NCI-H2029 treated with DMSO at 0.1 percent for 48 hours (cell line): ENCODE measurements at places on chromosomes 7 and 10.

DNA sequence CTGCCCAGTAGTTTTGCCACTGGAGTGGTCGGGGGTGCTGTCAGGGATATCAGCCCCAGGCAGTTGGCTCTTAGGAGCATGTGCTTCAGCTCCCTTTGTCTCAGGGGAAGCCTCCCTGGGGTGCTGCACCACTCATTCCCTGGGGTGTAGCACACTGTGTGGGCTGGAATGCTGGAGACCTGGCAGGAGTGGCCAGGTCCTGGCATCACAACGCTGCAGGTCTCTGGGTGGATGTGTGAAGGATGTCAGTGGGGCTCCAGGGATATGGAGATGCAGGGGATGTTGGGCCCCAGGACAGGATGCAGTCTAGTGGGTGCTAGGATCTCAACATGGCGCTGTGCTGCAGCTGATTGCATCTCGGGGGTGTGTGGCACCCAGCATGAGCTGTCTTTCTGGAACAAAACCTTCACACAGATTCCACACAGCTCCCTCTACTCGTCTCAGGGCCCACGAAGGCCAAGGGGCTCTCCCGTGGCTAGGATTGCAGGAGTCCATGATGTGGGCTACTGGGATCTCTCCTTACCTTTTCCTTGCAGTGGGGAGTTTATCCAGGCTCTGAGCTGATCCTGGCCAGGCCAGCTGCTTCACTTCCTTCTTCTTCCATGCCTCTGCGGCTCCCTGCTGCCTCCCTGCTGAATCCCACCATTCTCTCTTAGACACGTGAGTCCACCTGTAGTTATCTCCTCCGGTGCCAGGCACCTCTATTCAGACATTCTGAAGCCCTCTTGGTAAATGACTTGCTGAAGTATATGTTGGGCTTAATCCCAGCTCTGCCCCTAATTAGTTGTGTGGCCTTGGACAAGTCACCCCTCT, 295.1 kb downstream of the RPS24 start:
- no peak for DNase-seq

DNA sequence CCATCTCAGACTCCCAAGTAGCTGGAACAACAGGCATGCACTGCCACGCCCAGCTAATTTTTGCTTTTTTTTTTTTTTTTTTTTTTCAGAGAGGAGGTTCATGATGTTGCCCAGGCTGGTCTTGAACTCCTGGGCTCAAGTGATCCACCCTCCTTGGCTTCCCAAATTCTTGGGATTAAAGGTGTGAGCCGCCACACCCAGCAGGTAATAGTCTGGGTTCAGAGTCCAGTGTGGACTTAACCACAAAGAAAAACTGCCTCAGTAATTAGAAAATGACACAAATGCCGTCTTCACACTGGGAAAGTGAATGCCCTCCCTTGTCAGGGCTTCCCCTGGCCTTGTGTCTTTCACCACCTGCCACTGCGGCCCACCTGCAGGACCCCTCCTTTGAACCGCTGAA, 101.1 kb downstream of the RAB11FIP2 start:
- no peak for DNase-seq

DNA sequence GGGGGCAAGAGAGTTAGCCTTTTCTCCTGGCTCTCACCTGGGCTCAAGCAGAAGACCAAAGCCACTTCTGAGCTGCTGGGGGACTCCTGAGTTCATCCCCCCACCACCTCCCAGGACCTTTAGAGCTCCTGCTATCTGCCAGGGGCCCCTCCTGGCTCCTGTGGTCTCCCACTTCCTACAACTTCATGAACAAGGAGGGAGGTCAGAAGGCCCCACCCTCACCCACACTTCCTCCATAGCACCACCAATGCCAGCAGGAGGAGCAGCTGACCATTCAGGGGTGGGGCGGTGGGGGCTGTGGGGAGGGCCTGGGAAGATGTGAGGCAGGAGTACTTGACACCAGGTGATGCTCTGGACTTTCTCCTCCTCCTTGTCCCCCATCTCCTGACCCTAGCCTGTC, 32.6 kb upstream of the ADCYAP1R1 start:
- DNase-seq: no peak

GRCh38 chr10:71048971-71049615, 160.7 kb upstream of the PCBD1 start:
- DNase-seq: no peak

- peak; percentile 17 for DNase-seq
Observed at GRCh38 chr7:156640949-156641485, 443 bp downstream of the RNF32 start.

DNA sequence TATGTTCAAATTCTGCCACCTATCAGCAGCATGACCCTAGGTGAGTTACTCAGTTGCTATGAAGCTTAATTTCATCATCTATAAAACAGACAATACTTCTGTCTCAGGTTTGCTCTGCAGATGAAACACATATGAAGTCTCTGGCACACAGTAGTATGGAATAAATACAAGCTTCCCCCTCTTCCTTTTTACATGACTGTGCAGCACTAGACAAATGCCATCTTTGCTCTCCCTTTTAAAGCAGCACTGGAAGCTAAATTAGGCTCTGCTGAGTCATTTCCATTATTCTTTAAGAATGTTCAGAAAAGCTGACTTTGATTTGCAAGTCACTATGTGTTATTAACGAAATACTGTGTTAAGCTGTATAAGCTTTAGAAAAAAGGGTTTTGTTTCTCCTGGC, 40.7 kb upstream of the ANAPC16 start:
- no peak for DNase-seq

- DNase-seq: no peak
Observed at GRCh38 chr10:21146436-21146789, 249.3 kb upstream of the NEBL start.

GRCh38 chr10:125824736-125825135, 1.4 kb downstream of the BCCIP start:
- no peak for DNase-seq

GRCh38 chr7:69857014-69857413, 258.7 kb downstream of the AUTS2 start:
- no peak for DNase-seq
